NCI-H524 treated with DMSO at 0.1 percent for 48 hours (cell line): ENCODE measurements at places on chromosomes 7 and 10.

GRCh38 chr7:24902276-24902675 is 77.7 kb downstream of the OSBPL3 start:
- no peak for DNase-seq

- DNase-seq, result no peak
Observed at GRCh38 chr7:157391036-157391710, 54.4 kb downstream of the DNAJB6 start.

DNA sequence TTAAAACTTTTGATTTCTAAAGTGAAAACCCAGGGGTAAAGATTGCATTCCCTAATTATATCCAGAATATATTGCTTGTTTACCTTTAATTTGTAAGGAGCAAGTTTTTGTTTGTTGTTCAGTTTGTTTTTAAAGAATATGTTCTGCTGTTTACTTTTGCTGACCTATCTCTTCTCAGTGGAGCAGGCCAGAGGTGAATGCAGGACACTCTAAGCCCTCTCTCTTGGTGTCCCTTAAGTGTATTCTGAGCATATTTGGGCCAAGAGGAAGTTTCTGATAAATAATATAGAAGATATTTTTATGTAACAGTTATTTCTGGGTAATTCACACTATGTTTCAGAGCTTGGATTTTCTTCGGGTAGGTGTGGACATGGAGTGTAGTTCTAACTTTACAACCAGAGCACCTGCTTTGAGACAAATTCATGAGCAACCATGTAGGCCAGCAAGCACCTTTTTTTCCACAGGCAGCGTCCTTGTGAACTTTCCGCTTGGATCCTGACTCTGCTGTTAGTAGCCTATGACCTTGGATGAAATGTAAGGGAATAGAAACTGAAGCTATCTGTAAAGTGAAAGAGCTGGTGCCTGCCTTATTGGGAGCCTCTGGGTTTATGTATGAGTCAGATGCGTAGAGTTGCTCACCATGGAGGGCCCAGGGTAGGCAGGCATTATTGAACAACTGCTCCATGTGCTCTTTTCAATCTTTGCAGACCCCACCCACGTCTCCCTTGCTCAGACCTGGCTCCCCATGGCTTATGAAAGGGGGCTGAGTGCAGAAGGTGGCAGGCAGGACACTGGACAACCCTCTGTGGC is 16.1 kb downstream of the OGDH start:
- DNase-seq, result no peak

DNA sequence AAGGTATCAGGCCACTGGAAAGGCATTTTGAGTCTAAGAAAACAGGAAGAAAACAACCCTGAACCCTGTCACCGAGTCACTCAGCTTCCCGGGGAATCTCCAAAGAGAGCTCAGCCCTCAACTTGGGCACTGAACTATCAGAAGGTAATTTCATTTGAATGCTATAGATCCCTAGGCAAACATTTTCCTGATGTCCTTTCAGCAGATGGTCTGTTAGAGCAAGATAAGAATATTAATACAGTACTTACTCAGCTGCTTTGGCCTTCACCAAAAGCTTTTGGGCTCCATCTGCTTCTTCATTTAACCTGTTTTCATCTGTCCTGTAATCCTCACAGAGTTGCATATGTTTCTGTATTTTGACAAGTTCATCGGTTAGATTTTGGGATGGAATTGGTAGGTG is 34.2 kb upstream of the LAMB1 start:
- DNase-seq, result peak; percentile 99

DNA sequence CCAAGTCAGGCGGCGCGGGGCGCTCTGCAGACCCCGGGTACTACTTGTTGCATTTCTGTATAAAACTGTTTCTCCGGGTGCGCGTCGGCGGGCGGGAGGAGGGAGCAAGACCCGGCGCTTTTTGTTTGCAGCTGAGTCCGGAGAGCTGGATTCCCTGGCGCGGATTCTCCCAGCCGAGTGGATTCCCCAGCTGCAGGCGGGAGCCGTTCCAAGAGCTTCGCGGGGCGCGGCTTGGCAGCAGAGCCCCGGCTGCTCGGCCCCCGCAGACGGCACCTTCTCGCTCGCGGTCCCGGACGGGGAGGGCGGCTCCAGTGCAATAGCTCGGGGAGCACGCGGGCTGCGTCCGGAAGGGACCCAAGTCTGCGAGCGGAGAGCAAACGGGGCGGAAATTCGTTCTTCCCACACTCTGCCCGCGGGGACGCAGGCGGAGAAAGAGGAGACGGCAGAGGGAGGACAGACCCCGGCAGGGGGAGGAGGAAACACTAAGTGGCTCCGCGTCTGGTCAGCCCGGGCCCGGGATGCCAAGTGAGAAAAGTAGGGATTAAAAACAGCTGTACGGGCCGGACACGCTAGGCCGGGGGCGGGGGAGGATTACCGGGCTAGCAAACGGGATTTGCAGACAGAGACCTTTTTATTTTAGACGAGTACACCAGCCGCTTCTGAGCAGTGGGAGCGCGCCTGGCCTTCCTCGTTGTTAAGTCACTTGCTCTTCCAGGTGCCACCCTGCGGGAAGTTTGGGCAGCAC is at the start of gene TRIL:
Gene TRIL (minus strand): TSS at position 96 of the 745 bp plus-strand sequence. CDS start 284 bp downstream, outside the sequence.
- DNase-seq, result peak; percentile 65

DNA sequence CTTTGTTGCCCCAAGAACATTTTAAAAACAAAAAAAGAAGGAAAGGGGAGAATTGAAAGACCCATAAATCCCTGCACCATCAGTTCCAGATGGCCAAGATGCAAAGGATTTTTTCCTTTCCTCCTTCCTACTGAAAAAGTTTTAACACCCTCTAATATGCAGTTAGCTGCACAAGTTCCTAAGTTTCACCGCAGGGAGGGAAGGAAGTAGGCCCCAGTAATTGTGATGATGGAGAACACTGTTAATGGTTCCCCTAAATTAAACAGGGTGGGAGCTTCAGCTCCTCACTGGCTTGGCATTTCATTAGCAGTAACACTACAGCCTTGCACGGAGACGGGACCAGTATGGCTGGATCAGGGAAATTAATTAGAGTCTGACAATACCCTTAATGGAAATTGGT is 63.7 kb upstream of the PPIF start:
- no peak for DNase-seq

GRCh38 chr7:101241443-101242349 is 3.2 kb downstream of the FIS1 start:
- DNase-seq, result no peak

DNA sequence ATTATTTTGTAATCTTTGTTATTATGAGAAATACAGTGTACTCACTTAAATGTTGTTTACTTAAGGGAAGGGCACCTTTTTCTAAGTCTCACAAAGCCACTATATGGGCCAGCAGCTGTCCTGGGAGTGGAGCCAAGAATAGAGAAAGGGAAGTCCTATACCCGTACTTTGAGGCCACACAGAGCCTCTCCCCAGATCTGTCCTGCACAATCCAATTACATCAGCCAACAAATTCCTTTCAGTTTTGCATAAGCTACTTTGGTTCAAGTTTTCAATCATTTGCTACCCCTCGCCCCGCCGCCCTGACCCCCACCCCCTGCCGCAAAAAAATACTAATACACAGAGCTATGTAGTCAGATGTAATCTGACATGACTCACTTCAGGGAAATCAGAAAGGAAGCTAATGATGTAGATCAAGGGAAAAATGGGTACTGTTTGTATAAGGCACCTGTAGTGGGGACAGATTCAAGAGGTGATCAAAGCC is 297.4 kb upstream of the NEBL start:
- DNase-seq, result no peak

GRCh38 chr7:70042533-70042932 is 444.3 kb downstream of the AUTS2 start:
- no peak for DNase-seq

- DNase-seq, result no peak
Observed at GRCh38 chr10:131140606-131141005, 170.9 kb downstream of the TCERG1L start.

- DNase-seq, result no peak
Observed at GRCh38 chr10:94324609-94325233, 38.0 kb downstream of the NOC3L start.

- no peak for DNase-seq
Observed at GRCh38 chr7:110119883-110120581, 970.9 kb upstream of the LRRN3 start.

DNA sequence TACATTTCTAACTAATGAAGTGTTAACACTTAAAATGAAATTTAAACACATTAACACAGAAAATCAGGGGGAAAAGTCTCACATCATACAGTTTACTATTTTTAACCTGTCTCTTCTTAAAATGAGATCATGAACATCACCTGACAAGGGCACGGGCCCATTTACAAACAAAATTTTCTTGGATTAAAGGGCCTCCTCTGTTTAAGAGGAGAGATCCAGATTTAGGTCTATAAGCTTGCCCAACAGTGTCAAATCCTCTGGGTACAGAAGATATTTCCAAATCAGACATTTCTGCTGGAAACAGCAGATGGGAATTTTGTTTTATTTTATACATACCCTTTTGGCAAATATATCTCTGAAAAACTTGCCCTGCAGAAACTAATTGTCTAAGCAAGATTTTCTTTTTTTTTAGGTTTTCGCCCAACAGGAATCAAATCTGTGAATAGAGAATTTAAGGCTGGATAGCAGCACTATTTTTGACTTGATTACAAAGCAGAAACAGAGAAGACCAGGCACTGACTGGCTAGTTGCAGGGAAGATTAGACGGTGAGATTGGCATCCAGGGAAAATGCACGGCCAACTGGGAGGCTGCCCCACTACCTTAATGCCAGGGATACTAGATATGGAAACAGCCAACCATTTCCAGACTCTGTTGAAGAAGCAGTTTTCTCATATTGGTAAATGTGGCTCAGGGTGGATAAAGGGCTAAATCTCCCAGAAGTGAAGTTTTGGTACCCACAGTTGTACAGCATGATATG is 173.4 kb downstream of the LRRN3 start:
- no peak for DNase-seq

GRCh38 chr10:89813546-89813945 is 112.2 kb downstream of the KIF20B start:
- DNase-seq, result no peak

- no peak for DNase-seq
Observed at GRCh38 chr10:1244493-1244892, 188.3 kb downstream of the WDR37 start.

DNA sequence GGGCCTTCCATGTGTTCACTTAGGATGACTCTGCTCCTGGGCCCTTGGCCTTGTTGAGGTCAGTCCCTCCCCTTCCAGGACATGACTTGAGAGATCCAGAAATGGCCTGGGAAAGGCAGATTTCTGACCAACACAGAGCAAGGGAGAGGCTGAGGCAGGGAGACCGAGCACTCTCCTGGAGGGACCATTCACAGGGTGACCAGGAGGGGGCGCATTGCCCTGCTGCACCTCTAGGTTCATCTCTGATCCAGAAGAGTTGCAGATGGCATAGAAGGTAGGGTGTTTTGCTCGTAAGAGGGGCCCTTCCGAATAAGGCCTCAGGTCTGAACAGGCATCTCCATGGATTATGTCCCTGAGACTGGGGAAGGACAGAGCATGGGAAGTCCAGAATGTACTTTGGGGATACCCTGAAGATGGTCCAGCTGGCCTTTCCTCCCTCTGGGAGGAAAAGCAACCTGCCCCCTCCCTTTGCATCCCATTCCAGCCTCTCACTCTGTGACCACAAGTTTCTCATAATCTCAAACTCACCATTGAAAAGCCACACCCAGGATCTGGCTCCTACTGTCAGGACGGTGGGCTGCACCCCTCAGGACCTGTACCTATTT is 6.6 kb downstream of the DMBT1 start:
- no peak for DNase-seq
